ENCODE measurements at places on chromosomes 7 and 10. TPM values are rescaled to one million over a fixed set of nuclear protein-coding genes. Genes with fewer than 3 reads are reported as not detected.

GIMAP6 gene
- total RNA-seq: not detected

LLCFC1 gene
- total RNA-seq: not detected

DNA sequence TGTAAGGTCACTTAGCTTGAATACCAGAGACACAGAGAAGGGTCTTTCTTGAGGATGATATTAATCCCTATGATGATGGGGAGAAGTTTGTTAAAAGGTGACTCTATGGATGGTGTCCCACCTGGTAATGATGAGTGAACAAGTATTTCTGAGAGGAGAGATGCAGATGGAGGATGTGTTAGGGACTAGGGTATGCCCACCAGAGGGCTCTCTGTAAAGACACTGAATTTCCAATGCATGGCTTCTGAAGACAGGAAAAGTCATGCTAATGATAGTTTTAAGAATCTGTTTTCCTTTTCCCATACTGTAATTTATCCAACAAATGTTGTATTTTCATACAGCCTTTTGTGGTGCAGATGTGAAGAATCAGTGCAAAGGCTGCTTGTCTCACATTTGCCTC is 1250.9 kb upstream of the CELF2 start:
- no peak for DNase-seq

- DNase-seq: no peak
These were observed 94.4 kb upstream of the SKAP2 start for GRCh38 chr7:26958834-26959233.

- peak; percentile 38 for DNase-seq
These were observed 144.4 kb downstream of the MAPK8 start for GRCh38 chr10:48450741-48451466.

GRCh38 chr7:131949659-131950058 is 393.2 kb upstream of the PODXL start:
- DNase-seq: no peak

DNA sequence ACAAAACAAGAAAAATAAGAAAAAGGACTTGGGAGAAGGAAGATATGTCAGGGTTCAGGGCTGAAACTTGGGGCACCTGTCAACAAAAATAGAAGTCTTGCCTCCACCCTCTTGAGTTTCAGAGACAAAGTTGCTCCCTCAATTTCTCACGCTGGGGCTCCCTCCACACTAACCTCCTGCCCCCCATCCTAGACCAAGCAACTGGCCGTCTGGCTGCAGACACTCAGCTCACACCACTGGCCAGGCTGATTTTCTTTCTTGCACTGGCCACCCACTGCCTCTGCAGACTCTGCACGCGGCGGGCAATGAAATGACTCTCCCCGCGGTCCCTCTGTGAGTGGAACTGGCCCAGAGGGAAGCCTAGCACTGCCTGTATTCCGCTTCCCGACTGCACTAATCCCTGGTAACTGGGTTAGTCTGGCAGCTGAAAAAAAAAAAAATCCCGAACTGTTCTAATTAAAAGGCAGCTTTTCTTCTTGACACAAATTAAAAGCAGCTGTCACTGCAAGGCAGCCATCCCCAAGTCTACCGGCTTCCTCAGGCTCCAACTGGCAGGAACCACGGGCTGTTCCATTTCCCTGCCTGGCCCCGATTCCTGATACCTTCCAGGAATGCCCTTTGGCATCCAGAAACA is 83.5 kb downstream of the SPDYE5 start:
- no peak for DNase-seq

- DNase-seq: no peak
These were observed 716.2 kb downstream of the NXPH1 start for GRCh38 chr7:9149499-9150082.

All from Caco-2 (cell line).